ENCODE measurements at places on chromosomes 1 and 21.

DNA sequence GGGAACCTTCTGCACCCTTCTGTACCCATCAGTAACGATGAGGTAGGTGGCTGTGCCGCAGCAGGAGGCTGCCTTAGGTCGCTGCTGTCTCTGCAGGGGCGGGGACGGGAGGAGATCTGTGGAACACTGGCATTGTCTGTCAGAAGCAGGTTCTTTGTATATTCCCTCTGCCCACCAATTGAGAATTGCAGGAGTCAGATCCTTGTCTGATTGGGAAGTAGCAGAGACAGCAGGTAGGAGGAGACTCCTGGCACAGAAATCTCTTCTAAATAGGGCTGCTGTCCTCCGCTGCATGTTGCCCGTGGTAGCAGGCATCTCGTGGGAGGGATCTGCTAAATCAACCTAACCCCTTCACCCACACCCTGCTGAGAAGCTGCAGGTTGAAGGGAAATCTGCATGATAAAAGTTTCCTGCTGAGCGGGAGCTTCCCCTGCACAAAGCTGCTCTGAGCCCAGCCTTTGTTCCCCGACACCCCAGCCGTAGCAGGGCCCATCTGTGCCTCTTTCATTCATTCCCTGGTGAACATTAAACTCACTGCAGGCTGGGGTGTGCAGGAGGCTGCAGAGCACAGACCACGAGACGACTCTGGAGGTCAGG lies 15.9 kb downstream of the SARS1 start:
- no peak for DNase-seq

- DNase-seq = no peak
Observed at GRCh38 chr1:62844030-62844429, 60.1 kb downstream of the ATG4C start.

DNA sequence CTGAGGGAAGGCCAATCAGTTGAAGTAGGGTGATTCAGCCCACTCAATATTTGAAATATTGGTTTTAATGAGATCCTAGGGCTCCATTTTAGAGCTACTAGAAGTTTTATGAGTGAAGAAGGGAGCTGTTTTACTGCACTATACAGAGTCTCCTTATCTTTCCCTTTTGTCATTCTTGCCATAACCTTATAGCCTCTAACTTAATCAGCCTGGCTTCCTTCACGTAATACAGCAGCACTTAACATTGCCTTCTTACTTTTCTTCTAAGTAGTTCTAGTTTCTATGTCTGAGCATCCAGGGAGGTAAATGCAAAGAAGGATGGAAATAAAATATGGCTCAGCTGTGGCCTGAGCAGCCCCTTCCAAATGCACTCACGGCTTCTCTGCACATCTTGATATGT lies 299.3 kb downstream of the KIF26B start:
- no peak for DNase-seq

- DNase-seq = no peak
Observed at GRCh38 chr1:41572224-41572623, 87.7 kb upstream of the EDN2 start.

GRCh38 chr1:193707271-193708021 lies 521.0 kb upstream of the B3GALT2 start:
- DNase-seq = no peak
